ENCODE measurements at places on chromosomes 13 and 19. TPM values are rescaled to one million over a fixed set of nuclear protein-coding genes. Genes with fewer than 3 reads are reported as not detected.

SIGLEC8 gene
- total RNA-seq = 1.2 TPM

IZUMO4 gene
- total RNA-seq = 3.2 TPM

SULT2A1 gene
- not detected for total RNA-seq

CFD gene
- 52.2 TPM for total RNA-seq

PLK5 gene
- total RNA-seq = not detected
